SJCRH30 (cell line): ENCODE measurements at places on chromosomes 3 and 15. TPM values are rescaled to one million over a fixed set of nuclear protein-coding genes. Genes with fewer than 3 reads are reported as not detected.

DNA sequence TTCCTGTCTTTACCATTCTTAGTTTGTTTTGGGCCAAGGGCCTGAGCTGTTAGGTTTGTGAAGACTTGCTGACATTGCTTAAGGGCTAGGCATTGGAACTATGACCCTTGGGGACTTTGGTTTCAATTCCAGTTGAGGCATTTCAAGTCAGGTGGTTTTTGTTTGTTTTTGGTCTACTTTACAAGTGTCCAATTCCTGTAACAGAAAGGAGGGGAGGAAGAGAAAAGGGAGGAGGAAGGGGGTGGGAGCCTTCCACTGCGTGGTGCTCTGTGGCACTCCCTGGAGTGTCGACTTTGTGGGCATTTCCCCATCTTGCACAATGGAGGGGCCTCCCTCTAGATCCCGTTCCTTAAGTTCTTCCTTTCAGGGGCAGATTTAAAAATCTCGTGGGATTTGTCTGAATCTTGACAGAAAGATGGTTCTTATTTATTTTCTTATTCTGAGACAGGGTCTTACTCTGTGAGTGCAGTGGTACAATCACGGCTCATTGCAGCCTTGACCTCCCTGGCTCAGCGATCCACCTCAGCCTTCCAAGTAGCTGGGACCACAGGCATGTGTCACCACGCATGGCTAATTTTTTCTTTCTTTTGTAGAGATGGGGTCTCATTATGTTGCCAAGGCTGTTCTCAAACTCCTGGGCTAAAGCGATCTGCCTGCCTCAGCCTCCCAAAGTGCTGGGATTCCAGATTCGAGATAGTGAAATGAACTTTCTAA is 59.5 kb upstream of the RYK start:
- no peak overlapping the region for H3K27ac ChIP-seq
- no peak overlapping the region for H3K4me3 ChIP-seq
- peaks cover 15% of the 10 kb centered on the region; the same call in 1 of the 2 replicates for H3K4me1 ChIP-seq

DNA sequence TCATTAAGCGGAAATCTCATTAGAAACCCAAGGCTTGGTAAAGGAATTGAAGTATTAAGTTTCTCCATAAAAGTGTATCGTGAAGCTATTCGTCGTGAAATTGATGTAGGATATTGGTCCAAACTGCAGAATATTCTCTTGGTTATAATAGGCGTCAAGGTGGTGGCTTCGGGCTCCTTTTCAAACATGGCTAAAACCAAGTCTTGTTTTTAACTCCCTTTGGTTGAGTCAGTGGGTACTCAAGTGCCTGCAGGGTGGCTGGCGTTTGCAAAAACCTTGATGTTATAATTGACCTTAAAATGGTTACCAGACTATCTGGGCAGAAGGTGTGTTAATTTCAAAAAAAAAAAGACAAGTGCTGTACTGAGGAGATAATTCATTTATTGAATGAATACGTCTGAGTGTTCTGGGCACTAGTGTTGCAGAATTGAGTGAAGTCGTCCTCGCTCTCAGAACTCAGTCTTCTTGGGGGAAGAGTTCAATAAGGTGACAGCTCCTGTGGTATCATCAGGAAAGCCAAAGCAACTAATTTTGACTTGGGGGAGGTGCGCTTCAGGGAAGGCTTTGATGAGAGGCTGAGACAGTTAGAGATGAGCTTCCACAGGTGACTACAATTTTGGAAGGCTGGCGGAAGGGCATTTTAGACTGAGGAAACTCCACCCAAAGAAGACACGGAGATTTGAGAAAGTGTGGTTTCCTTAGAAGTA is 1.5 kb downstream of the UBE2Q2 start:
- no peaks in the 10 kb centered on the region for H3K36me3 ChIP-seq
- H3K27me3 ChIP-seq = no peaks in the 10 kb centered on the region
- H3K4me3 ChIP-seq = peak overlapping the region; percentile 98
- peaks cover 7% of the 10 kb centered on the region for H3K4me1 ChIP-seq
- H3K27ac ChIP-seq = peak overlapping the region; percentile 72; the same call in 1 of the 2 replicates

DNA sequence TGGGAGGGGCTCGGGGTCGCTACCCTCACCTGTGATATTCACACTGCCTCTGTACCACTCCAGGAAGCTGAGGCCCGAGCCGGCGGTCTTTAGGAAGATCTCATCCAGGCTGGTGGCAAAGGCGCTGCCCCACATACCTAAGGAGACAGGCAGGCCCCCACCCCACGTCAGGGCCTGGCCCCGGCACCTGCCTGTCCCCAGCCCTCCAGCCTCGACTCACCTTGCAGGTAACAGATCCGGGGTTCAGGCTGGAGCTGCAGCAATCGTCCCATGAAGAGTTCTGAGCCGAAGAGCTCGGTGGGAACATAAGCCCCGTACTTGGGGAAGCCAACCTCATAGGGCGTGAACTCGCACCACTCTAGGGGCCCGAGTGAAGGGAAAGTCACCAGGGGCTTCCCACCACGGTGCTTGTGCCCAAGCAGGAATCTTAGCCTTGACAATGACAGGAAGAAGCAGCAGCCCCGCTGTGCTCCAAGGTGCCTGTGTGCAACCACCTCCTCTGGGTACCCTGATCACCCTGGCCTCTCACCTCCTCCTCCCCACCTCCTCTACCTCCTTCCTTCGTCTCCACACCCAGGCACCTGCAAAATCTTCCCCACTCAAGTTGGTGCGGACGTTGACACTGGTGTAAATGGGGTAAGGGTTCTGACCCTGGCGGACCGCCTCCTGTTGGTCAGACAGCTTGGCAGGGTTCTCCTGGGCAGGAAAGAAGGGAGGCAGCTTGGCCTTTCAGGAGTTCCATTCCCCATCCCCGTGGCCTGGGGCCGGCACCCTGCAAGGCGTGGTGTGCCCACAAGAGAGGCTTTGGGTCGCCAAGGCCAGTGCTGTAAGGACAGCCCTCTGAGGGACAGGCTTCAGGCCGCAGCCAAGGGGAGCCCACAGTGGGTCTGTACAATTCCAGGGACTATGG is 10.6 kb downstream of the PLA2G4F start:
- H3K36me3 ChIP-seq = no peaks in the 10 kb centered on the region
- 0 out of 2 replicates have a peak, but pooled peaks cover 2% of the 10 kb centered on the region for H3K27me3 ChIP-seq
- no peak overlapping the region for H3K27ac ChIP-seq
- no peak overlapping the region for H3K4me3 ChIP-seq
- H3K4me1 ChIP-seq = no peaks in the 10 kb centered on the region
- DNase-seq = no peak

DNA sequence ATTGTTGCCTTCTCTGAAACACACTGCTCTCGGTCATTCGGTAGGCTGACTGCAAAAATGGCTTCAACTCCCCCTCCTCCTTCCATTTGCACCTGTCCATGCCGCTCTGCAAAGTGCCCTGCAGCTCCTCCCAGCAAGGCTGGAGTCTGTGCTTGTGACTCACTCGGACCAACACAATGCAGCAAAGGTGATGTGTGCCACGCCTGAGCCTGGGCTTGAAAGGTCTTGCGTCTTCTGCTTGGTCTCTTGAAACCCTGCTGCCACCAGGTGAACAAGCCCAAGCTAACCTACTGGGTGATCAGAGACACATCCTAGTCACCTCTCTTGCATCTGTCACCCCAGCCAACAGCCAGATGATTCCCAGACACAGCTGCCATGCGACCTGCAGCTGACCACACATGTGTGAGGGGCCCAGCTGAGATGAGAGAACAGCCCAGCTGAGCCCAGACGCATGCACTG is 71.1 kb downstream of the MGLL start:
- no peaks in the 10 kb centered on the region for H3K36me3 ChIP-seq
- peak; percentile 96 for DNase-seq
- H3K27ac ChIP-seq = peak overlapping the region; percentile 99
- H3K4me1 ChIP-seq = peaks cover 69% of the 10 kb centered on the region

The AADACL2 gene
- total RNA-seq = not detected in 2 replicates

DNA sequence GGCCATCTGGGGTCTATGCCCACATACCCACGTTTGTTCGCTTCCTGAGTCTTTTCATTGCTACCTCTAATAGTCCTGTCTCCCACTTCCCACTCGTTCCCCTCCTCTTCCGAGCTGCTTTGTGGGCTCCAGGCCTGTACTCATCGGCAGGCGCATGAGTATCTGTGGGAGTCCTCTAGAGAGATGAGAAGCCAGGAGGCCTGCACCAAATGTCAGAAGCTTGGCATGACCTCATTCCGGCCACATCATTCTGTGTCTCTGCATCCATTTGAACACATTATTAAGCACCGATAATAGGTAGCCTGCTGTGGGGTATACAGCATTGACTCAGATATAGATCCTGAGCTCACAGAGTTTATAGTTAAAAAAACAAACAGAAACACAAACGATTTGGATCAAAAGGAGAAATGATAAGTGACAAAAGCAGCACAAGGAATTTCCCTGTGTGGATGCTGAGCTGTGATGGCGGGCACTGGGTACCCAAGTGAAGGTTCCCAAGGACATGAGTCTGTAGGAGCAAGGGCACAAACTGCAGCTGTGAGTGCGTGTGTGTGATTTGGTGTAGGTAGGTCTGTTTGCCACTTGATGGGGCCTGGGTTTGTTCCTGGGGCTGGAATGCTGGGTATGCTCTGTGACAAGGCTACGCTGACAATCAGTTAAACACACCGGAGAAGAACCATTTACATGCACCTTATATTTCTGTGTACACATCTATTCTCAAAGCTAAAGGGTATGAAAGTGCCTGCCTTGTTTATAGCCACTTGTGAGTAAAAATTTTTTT is 35.9 kb downstream of the NR1I2 start:
- peaks cover 7% of the 10 kb centered on the region; the same call in 1 of the 2 replicates for H3K4me1 ChIP-seq
- H3K36me3 ChIP-seq = no peaks in the 10 kb centered on the region
- H3K4me3 ChIP-seq = no peak overlapping the region
- H3K27me3 ChIP-seq = no peaks in the 10 kb centered on the region

GRCh38 chr3:45179163-45179562 is 33.0 kb upstream of the CDCP1 start:
- no peaks in the 10 kb centered on the region for H3K27me3 ChIP-seq
- no peaks in the 10 kb centered on the region for H3K36me3 ChIP-seq
- no peak overlapping the region for H3K4me3 ChIP-seq
- peak; percentile 57 for DNase-seq
- no peak overlapping the region for H3K27ac ChIP-seq

DNA sequence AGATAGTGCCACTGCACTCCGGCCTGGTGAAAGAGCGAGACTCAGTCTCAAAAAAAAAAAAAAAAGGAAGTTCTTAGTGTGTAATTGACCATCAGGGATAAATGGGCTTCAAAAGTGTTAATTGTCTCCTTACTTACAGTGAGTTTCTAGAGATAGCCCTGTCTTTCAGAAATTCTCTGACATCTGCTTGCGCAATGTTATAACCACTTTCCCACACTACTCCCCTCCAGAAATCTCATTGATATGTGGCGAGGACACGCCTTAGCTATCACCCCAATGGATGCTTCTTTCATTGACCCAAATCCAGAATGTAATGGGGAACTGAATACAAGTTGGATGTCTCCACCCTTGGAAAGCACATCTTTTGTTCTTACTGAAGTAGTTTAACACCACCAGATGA is 70.9 kb downstream of the GMPS start:
- no peak overlapping the region for H3K4me3 ChIP-seq
- DNase-seq = no peak
- peaks cover 5% of the 10 kb centered on the region; the same call in 1 of the 2 replicates for H3K4me1 ChIP-seq
- no peaks in the 10 kb centered on the region for H3K27me3 ChIP-seq
- peaks cover 25% of the 10 kb centered on the region for H3K36me3 ChIP-seq

DNA sequence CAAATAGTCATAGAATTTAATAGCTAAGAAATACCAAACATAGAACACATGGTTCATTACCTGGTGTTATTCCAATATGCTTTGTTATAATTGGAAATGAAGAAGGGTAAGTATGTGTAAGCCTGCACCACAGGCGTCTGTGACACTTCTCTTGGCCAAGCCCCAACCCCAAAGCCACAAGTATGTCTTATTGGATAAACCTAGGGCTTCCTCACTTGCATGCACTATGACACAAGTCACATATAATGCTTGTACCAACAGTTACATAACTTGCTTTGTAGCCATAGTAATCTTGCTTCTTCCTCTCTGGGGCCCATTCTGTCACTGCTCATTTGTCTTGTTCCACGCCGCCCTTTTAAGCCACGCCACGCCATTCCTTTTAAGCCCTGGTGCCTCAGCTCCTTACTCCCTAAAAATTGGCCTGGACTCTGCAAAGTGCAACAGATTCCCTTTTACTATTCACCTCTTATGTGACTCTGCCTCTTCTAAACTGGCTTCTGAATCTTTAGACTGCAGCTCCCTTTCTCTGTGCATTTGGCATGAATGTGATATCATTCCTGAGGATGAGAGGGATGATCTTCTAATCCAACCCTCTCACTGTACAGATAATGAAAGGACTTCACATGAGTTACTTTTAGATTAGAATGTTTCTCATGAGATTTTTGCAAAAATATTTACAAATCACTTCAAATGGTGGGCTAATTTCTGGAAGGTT is 48.1 kb upstream of the EPHA3 start:
- DNase-seq = peak; percentile 24
- no peak overlapping the region for H3K27ac ChIP-seq
- no peak overlapping the region for H3K4me3 ChIP-seq
- no peaks in the 10 kb centered on the region for H3K36me3 ChIP-seq

GRCh38 chr15:59243622-59244021 is 37.0 kb downstream of the LDHAL6B start:
- H3K4me1 ChIP-seq = no peaks in the 10 kb centered on the region
- DNase-seq = no peak
- H3K27me3 ChIP-seq = no peaks in the 10 kb centered on the region
- no peak overlapping the region for H3K27ac ChIP-seq
- peaks cover 16% of the 10 kb centered on the region for H3K36me3 ChIP-seq

The MYZAP gene
- total RNA-seq = 13.0 and 15.9 TPM in 2 replicates

DNA sequence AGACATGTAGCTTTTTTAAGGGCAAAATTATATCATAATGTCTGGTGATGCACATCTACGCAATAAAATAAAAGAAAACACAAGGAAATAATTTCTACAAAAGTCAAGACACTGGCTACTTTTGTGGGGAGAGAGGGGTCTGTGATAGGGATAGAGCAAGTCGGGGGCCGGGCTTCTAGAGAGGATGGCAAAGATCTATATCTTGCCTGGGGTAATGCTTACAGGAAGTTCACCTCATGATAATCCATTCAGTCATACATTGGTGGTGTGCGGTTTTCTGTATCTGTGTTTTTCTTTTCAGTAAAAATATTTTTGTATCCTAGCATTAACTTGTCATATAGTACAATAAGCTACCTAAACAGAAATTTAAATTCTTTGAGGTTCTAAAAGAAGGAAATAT is 178.8 kb downstream of the ARRDC4 start:
- no peaks in the 10 kb centered on the region for H3K36me3 ChIP-seq
- peaks cover 9% of the 10 kb centered on the region; the same call in 1 of the 2 replicates for H3K4me1 ChIP-seq

DNA sequence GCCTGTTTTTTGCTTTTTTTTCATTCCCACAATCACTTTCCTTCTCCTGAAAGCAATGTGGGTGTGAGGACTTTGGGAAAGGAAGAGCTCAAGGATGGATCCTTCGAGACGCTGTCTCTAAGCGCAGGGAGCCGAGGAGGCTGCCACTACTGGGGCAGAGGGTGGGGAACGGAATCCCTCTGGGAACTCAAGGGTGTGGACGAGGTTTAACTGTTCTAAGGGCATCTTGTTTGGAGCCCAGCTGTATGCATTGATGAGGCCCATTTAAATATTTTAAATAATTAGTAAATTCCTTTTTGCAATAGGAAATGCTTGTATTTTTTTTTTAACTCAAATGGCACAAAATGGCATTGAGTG is 124.4 kb upstream of the MEF2A start:
- no peak overlapping the region for H3K27ac ChIP-seq
- peaks cover 41% of the 10 kb centered on the region for H3K4me1 ChIP-seq
- no peak for DNase-seq
- H3K27me3 ChIP-seq = peaks cover 5% of the 10 kb centered on the region; the same call in 1 of the 2 replicates

GRCh38 chr3:182959474-182960350 is 20.6 kb downstream of the DCUN1D1 start:
- no peaks in the 10 kb centered on the region for H3K4me1 ChIP-seq
- no peak for DNase-seq
- H3K4me3 ChIP-seq = no peak overlapping the region
- peaks cover 31% of the 10 kb centered on the region for H3K36me3 ChIP-seq
- H3K27ac ChIP-seq = no peak overlapping the region

- H3K27me3 ChIP-seq = no peaks in the 10 kb centered on the region
- H3K27ac ChIP-seq = peak overlapping the region; percentile 43; the same call in 1 of the 2 replicates
- no peak overlapping the region for H3K4me3 ChIP-seq
- no peak for DNase-seq
Measured at GRCh38 chr3:106261396-106261795, 392.6 kb upstream of the CBLB start.
